ENCODE measurements at places on chromosomes 7 and 10.

GRCh38 chr10:3137958-3138726 is 34.4 kb downstream of the PITRM1 start:
- DNase-seq: no peak

DNA sequence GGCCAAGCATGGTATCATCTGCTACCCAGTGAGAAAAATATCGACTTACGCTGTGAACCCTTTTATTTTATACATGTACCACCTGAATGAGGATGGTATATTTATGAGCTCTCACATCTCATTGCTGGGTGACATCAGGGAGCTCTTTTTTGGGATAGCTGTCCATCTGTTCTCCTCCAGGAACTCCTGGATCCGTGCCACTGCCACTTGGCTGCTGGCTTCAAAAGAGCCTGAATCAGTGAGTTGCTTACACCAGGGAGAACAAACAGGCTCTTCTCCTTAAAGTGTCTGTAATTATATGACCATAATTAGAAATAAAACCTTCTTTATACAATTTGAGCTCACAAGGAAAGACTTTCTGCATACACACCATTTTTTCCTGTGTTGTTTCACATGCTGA is 106.2 kb downstream of the KAT6B start:
- no peak for DNase-seq

DNA sequence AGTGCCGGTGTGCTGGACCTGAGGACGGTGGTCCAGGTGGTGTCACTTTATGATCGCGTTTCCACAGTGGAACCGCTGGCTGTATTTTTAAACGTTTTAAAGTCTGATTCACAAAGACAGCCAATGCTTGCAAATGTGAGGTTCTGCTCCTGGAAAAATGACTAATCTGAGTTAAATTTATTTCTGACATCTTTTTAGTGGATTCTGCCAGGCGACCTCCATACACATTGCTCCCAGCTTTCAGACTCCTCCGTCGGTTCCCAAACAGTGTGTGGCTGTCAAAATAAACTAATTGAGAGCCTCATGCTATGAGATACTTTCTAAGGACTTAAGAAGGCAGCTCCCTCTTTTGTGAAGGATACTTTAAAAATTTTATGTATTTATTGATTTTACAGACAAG is 12.7 kb upstream of the TTYH3 start:
- no peak for DNase-seq

GRCh38 chr10:26385443-26385842 is 52.7 kb upstream of the APBB1IP start:
- DNase-seq: no peak

GRCh38 chr10:115706488-115707076 is 566.4 kb downstream of the GFRA1 start:
- DNase-seq: no peak

DNA sequence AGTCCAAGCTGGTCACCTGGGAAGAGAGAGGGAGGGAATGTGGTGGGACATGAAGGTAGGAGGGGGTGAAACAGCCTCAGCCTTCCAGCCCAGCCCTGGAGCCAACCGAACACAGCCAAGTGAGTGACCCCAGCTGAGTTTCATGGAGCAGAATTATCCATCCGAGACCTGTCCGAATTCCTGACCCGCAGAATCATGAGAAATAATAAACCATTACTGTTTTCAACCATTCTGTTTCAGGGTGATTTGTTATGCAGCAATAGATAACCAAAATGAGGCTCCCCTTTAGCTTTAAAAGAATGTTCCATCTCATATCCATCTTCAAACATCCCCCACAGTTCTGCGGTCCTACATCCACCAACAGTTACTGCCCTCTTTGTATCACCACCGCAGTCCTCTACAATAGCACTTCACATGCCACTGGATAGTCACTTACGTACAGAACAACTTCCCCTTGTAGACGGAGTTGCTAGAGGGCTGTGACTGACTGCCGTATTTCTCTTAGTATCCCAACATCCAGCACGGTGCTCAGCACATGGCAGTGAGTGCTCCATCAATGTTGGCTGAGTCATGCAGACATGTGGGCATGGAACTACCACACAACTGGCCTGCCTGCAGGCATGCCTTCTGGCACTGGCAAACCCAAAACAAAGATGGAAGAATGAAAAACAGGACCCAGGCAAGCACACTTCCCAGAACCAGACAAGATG is 18.5 kb downstream of the KIAA1549 start:
- no peak for DNase-seq

GRCh38 chr10:127123626-127124025 is 72.8 kb downstream of the INSYN2A start:
- no peak for DNase-seq

DNA sequence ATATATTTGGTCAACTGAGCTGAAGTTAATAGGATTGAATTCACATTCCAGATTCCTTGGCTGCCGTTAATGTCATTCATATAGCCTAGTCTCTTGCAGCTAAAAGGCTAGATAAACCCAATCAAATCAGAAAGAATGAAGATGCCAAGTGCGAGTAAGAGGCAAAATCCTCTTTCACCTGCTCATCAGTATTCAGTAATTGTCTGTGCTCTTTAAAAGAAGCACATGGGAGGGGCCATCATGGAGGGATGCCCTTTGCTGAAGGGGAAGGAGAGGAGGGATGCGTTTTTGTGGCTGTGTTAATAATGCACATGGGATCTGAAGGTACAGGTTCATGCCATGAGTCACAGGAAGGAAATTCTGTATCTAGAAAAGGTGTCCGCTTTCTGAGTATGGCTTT is 232.2 kb downstream of the TMEM178B start:
- no peak for DNase-seq

GRCh38 chr10:30798646-30799185 is 169.2 kb upstream of the LYZL2 start:
- no peak for DNase-seq

- no peak for DNase-seq
Measured at GRCh38 chr10:22271786-22272185, 44.4 kb upstream of the COMMD3 start.

GRCh38 chr7:23020742-23021401 is 6.9 kb upstream of the HYCC1 start:
- no peak for DNase-seq

DNA sequence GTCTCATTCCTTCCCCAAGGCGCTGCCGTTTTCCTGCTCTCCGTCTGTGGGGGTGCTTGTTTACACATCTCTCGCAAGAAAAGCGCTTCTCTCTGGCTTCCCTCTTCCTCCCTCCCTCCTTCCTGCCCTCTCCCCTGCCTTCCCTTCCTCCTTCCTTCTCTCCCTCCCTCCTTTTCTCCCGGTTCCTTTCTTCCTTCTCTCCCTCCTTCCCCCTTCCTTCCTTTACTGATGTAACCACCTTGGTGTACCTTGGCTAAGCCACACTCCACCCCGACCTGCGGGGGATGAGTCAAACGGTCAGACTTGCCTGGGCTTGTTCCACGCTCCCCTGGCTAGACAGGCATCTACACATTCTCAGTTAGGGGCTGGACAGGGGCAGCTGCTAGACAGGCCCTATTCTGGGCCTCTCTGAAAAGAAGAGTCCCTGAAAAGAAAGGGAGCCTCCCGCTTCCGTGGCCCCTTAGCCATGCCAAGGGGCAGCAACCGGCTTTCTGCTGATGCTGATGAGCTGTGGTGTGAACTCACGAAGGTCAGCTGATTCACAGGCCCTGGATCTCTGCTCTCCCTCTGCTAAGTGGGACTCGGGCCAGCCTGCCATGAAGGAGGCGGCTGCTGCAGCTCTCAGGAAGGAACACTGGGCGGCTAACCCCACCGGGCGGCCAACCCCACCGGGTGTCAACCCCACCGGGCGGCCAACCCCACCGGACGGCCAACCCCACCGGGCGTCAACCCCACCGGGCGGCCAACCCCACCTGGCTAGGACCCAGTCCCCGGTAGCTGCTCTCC is 216.8 kb downstream of the TCERG1L start:
- no peak for DNase-seq

DNA sequence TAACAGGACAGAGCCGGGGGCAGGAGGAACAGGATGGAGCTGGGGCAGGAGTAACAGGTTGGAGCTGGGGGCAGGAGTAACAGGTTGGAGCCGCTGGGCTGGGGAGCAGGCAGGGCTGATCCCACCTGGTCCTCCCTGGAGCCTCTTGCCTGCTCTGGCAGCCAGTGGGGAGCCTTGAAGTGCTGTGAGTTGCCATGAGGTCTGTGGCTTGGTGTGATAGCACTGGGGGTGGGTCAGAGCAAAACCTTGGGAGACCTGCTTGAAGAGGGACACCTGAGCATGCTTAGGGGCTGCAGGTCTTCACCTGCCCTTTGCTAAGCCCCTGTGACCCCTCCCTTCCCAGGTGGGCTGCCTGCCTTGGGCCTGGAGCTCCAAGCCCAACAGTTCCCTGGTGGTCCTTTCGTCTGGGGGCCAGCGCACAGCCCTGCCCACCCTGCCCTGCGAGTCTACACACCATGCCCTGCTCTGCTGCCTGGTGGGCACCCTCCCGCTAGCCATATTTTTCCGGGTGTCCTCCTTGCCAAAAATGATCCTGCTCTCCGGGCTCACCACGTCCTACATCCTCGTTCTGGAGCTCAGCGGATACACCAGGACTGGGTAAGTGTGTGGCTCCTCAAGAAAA is 111.6 kb downstream of the ADCY1 start:
- no peak for DNase-seq

DNA sequence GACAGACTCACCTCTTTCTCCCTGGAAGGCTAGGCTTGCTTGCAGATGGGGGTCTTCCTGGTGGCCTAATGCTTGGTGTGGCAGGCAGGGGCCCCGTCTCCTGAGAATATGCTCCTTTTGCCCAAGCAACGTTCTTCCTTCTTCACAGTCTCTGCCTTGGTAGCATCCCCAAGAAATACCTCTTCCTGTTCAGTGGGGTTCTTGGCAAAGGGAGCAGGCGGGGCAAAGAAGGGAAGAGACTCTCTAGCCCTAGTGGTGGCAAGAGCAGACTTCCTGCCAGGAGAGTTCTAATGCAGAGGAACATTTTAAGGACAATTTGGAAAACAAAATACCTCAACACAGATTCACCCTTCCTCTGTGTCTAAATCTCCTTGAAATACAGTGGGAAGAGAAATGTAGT is at the start of gene CLEC5A:
Gene CLEC5A (minus strand): TSS at position 179 of the 400 bp plus-strand sequence. CDS start 682 bp downstream, outside the sequence.
- DNase-seq: no peak

GRCh38 chr7:31487476-31487875 is 26.4 kb upstream of the ITPRID1 start:
- no peak for DNase-seq

GRCh38 chr10:104641937-104642657 is 1.0 kb downstream of the SORCS3 start:
- DNase-seq: no peak

GRCh38 chr10:55146032-55146431 is 345.0 kb upstream of the PCDH15 start:
- no peak for DNase-seq

GRCh38 chr7:33796538-33796937 is 108.8 kb upstream of the BMPER start:
- no peak for DNase-seq

- peak; percentile 49 for DNase-seq
Measured at GRCh38 chr10:95601116-95601719, 40.0 kb upstream of the SORBS1 start.

DNA sequence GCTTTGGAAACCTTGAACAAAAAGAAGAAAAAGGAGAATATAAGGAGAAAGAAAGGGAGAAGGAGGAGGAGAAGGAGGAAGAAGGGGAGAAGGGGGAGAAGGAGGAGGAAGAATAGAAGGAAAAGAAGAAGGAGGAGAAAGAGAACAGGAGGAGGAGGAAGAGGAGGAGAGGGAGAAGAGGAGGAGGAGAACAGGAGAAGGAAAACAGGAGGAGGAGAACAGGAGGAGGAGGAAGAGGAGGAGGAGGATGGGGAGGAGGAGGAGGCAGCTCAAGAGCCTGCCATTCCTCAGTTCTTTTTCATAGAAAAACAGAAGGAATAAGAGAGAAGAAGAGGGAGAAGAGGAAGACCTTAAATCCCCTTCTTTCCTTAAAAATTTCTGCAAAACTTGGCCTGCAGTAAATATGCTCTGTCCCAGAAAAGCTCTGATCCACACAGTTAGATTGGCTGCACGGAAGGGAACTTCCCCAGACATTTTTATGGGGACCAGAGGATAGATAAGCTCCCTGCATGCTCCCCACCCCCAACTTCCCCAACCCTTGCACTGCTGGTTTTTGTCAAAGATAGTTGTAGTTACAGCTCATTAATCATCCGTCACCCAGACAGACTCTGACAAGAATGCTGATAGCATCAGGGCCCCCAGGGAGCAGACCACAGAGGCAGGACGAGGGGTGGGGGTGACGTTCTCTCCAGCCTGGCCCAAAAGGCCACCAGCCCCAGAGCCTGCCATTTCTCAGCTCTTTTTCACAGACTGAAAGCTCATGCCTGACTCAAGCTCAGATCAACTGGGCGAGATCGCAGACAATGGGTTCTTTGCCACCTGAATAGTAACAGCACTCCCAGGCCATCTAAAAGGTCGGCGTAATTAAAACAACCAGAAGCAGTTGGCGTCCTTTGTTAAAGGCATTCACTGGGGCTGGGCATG is 34.5 kb upstream of the LYZL1 start:
- no peak for DNase-seq

Data from CD4-positive, alpha-beta T cell treated with Interleukin-10 for 1 hour (primary cell).